Stimulated activated naive CD8-positive, alpha-beta T cell treated with anti-CD3 and anti-CD28 coated beads, Interleukin-15, amount 100 ng/mL, for 72 hours (primary cell): ENCODE measurements at places on chromosomes 3 and 15.
A peak's percentile ranks its signal among the peaks of the same experiment; 100 is the strongest.

DNA sequence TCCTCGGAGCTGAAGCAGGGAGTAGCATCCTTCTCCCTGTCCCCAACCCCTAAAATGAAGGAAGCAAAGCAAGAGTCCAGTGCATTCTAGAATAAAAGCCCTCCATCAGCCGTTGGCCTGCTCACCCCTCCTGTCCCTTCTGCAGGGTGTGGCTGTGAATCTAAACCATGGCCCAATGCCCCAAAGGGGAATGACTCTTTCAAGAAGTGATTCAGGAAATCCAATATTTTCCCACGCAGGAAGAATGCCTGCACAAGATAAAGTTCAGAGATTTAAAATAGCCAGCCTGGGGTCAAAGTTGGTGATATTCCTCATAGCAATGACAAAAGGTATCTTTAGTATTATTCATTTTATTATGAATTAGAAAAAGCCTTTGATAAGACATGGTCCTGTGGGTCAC, 38.5 kb downstream of the SLCO2A1 start:
- DNase-seq: no peak

DNA sequence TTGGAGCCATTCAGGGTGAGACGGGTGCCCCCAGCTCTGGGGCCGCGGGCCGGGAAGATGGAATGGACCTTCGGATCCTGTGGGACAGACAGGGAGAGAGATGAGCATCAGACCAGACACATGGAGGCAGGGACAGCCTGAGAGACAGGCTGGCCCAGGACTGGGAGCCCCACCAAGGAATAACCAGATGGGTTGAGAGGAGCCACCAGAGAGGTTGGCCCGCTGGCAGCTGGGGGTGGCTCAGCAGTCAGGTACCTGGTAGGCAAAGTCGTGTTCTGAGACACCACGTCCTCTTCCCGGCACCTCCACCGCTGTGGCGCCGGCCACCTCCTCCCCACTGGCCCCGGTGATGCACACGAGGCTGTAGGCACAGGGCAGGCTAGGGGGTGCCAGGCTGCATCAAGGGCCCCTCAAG, 13.8 kb downstream of the PLXNB1 start:
- DNase-seq: no peak

GRCh38 chr15:73918784-73919183, 7.5 kb upstream of the LOXL1 start:
- DNase-seq: no peak

DNA sequence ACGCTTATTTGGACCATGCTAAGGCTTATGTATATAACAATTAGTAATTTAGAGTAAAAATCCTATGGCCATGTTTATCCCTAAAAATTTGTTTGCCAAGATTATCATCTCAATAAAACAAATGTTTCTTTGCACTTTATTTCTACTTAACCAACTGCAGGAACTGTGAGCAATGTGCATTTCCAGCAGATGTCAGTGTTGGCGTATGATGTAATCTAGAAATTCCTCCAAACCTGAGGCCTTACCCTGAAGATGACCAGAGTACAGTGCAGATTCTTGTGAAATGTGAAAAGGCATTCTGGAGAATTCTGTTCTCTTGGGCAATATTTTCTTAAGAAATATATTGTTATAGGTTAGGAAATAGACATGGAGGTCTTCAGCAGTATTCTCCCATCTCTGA, 205.9 kb downstream of the MBNL1 start:
- DNase-seq: no peak

DNA sequence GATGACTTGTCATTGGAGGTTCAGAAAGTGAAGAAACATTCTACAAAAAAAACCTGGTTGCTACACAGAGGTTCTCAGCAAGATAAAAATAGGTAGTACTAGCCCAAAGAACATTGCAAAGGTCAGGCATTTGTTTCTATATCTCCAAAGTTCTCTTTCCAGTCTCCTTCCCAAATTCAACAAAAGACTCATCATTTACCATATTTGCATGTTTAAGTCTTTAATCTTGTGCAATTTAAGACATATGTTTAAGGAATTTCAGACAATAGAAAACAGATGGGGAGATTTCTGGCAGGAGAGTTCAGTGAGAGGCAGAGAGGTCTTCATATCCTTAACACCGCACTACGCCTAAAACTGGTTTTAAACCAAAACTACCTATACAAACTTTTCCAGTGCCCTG, 173.8 kb upstream of the THBS1 start:
- DNase-seq: no peak

GRCh38 chr3:61358364-61358763, 107.1 kb upstream of the FHIT start:
- no peak for DNase-seq

DNA sequence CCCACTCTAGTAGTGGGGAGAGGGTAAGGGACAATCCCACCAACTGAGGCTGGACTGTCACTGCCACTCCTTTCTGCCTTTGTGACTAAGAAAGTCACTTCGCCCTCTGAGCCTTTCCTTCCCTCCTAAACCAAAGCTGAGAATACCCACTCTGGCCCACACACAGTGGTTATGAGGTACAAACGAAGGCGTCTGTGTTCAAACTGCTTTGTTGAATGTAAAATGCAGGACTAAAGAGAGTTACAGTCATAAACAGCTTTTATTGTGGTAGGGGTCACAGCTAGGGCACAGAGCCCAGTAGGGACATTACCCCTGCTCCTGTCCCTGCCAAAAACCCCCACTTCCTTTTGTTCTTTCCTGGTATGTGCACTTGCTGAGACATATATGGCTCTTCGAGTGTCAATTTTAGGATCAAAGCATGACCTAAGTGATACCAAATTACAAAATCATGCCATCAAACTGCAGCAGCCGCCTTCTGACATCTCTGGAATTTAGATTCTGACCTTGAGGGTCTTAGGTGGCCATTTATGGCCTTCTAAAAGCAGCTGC, 45.1 kb downstream of the CTDSPL start:
- peak; percentile 70 for DNase-seq

DNA sequence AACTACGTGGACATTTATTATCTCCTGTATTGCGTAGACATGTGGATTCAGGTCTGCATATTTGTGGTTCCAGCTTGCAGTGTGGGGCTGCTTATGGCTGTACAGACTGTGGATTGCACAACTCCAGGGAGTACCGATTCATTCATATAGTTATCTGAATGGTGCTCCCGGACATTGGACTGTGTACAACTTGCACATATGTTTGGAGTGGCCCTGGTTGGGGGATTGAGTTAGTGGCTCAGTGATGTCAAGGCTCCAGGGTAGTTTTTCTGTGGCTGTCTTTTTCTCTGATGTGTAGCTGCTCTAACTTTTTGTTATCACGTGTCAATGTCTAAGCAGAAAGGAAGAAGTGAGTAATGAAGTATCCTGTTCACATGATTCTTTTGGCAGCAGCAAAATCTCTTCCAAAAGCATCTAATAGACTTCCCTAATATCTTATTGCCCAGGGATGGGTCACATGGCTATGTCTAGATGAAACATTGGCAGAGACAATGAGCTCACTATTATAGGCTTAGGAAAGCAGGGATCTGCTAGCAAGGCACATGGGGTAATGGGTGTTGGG, 15.8 kb downstream of the ST3GAL6 start:
- no peak for DNase-seq

GRCh38 chr15:41513506-41514227, at the start of gene LTK:
Gene LTK (minus strand): TSS chr15:41513827. CDS start chr15:41513709, 118 bp downstream.
- DNase-seq: peak; percentile 31

- DNase-seq: no peak
These were observed 40.8 kb upstream of the OSTN start for GRCh38 chr3:191158247-191158646.
